ENCODE measurements at places on chromosomes 7 and 10.

- no peak overlapping the region for H3K27ac ChIP-seq
- H3K4me1 ChIP-seq, result no peaks in the 10 kb centered on the region
- no peaks in the 10 kb centered on the region for H3K27me3 ChIP-seq
- no peaks in the 10 kb centered on the region for H3K36me3 ChIP-seq
- H3K4me3 ChIP-seq, result no peak overlapping the region
Observed at GRCh38 chr7:28488061-28488791, 75.9 kb downstream of the CREB5 start.

DNA sequence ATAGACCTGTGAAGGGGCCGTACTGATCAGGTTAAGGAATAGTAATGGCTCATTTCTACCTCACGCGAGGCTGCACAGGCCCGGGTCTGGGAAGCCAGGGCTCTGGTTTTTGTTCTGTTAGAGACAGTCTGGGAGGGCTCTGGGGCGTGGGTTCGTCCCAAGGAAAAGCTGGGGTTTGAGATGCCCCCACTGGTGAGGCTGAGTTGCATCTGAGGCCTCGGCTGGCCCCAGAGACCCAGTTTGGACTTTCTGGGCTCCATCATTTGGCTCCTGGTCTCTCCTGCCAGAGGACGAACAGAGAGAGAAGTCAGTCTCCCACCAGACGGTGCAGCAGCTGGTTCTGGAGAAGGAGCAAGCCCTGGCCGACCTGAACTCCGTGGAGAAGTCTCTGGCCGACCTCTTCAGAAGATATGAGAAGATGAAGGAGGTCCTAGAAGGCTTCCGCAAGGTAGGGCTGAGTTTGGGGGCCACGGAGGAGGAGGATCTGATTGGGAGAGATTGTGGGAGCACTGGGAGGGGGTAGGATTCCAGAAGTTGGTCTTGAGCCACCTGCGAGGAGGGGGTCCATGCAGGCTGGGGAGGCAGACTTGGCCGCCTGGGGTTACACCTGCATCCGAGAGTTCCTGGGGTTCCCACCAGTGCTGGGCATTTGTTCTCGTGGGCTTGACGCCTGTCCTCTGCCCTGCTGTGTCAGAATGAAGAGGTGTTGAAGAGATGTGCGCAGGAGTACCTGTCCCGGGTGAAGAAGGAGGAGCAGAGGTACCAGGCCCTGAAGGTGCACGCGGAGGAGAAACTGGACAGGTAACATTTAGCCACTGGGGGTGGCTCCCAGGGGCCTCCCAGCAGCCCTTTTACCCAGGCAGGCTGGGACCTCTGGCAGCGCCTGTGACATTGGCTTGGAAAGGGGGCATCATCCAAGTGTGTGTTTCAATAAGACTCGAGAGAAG lies 22.5 kb upstream of the BTBD16 start:
- H3K36me3 ChIP-seq, result peaks cover 21% of the 10 kb centered on the region
- H3K4me1 ChIP-seq, result no peaks in the 10 kb centered on the region
- no peak overlapping the region for H3K27ac ChIP-seq
- no peak for DNase-seq
- no peak overlapping the region for H3K4me3 ChIP-seq

DNA sequence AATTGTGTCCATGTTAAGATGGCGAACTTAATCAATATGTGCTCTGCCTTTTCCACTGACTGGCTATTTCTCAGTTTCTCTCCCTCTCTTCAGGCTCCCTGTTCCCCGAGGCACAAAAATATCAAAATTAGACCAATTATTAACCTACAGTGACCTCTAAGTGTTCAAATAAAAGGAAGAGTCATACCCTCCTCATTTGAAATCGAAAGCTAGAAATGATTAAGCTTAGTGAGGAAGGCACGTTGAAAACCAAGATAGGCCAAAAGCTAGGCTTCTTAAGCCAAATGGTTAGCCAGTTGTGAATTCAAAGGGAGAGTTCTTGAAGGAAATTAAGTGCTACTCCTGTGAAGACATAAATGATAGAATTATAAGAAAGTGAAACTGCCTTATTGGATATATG lies 81.1 kb upstream of the MBL2 start:
- H3K27ac ChIP-seq, result no peak overlapping the region
- no peaks in the 10 kb centered on the region for H3K36me3 ChIP-seq
- no peaks in the 10 kb centered on the region for H3K4me1 ChIP-seq
- no peak overlapping the region for H3K4me3 ChIP-seq
- no peak for DNase-seq

DNA sequence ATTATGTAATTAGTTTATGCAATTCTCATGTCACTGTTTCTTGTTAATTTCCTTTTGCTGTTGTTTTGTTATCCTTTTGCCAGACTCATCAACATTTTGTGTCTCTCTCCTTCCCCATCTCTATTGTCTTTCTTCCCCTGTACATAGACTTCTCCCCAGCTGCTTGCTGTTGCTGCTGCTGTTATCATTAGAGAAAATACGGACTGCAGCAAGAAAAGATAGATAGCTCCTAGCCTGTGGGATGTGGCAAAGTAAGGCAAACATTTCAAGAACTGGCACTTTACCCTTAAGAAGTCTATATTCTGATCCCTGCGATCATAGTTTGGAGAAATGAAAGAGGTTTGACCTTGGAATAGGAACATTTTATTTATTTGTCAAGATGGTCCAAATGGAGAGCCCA lies 162.2 kb downstream of the AOAH start:
- no peak overlapping the region for H3K27ac ChIP-seq
- H3K27me3 ChIP-seq, result no peaks in the 10 kb centered on the region
- DNase-seq, result no peak
- no peak overlapping the region for H3K4me3 ChIP-seq
- no peaks in the 10 kb centered on the region for H3K4me1 ChIP-seq

DNA sequence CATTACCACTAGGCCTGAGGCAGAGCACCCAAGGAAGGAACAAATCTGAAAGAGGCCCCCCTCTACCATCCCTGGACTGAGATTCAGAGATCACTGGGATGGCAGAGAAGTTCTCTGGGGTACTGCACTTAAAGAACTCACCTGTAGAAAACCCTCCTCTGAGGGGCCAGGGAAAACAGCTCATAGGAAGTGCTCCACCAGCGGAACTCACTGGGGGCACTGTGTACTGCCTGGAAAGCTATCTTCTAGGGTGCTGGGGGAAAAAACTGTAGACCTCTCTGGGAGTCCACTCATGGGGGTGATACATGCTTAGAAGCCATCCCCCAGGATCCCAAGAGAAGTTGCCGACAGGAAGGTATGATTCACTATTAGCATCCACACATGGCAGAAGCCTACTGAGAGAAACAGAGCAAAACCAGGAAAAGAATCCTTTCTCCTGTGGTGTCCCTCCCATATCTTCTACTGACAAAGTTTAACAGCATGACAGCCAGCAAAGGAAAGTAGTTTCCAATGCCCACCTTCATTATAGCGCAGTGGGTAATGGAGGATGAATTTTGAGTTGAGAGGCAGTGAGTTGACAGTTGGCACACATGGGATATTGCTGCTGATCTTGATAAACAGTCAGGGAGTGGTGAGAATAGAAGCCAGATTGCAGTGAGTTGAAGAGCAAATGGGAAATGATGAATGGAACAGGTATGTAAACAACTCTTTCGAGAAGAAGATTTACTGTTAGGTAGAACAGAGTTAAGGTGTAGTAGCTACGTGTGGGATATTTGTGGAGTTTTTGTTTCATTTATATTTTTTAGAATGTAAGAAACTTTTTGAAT lies 20.9 kb downstream of the ANKIB1 start:
- H3K27me3 ChIP-seq, result no peaks in the 10 kb centered on the region
- DNase-seq, result no peak
- H3K4me3 ChIP-seq, result no peak overlapping the region
- no peaks in the 10 kb centered on the region for H3K36me3 ChIP-seq

- no peaks in the 10 kb centered on the region for H3K27me3 ChIP-seq
- H3K36me3 ChIP-seq, result no peaks in the 10 kb centered on the region
- no peaks in the 10 kb centered on the region for H3K4me1 ChIP-seq
- no peak overlapping the region for H3K4me3 ChIP-seq
- no peak overlapping the region for H3K27ac ChIP-seq
Observed at GRCh38 chr7:111312966-111313365, 222.0 kb downstream of the LRRN3 start.

- no peak overlapping the region for H3K27ac ChIP-seq
- no peak overlapping the region for H3K4me3 ChIP-seq
- no peaks in the 10 kb centered on the region for H3K27me3 ChIP-seq
- peaks cover 13% of the 10 kb centered on the region for H3K4me1 ChIP-seq
- H3K36me3 ChIP-seq, result no peaks in the 10 kb centered on the region
Observed at GRCh38 chr10:33125522-33126517, 167.8 kb upstream of the ITGB1 start.

DNA sequence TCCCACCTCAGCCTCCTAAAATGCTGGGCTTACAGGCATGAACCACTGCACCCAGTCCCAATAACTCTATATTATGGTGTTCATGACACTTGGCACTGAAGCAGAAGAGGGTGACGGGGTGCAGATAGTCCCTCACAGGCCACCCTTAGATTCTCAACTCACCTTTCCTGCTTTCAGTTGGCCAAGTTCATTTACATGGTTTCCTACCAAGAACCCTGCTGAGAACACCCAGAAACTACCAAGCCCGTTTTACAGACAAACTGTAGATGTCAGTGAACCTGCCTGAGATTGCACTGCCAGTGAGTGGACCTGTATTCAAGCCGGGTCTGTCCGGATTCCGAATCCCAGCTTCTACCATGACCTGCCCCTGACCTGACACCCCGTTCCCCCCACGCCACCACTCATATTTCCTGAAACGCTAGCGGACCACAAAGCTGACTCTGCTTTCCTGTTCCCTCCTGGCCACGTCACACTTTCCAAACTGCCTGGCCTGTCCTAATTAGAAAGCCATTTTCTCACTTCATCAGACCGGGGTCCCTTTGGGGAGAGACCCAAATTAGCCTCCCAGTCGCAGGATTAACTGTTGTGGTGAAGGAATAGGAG lies 17.3 kb downstream of the GRID2IP start:
- H3K27me3 ChIP-seq, result no peaks in the 10 kb centered on the region
- no peak overlapping the region for H3K27ac ChIP-seq
- H3K36me3 ChIP-seq, result no peaks in the 10 kb centered on the region
- no peak overlapping the region for H3K4me3 ChIP-seq

DNA sequence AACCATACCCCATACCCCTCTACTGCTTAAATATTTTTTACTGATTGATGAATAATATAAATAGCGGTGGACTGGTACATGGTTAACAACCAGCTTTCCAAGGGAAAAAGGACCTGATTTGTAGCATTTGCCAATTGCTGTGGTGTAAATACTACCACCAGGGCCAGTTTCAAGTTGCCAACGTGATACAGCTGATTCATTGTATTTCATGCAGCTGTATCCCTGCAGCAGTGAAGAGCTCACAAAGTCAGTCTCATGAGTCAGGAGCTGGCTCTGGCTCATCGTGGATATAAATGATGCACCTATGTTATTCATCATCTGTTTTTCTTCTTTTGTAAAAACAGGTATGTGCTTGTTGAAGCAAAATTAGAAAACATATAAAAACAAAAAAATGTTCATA lies 15.2 kb downstream of the CALML5 start:
- H3K4me3 ChIP-seq, result no peak overlapping the region
- H3K27me3 ChIP-seq, result no peaks in the 10 kb centered on the region
- H3K27ac ChIP-seq, result no peak overlapping the region
- no peak for DNase-seq
- H3K36me3 ChIP-seq, result no peaks in the 10 kb centered on the region

DNA sequence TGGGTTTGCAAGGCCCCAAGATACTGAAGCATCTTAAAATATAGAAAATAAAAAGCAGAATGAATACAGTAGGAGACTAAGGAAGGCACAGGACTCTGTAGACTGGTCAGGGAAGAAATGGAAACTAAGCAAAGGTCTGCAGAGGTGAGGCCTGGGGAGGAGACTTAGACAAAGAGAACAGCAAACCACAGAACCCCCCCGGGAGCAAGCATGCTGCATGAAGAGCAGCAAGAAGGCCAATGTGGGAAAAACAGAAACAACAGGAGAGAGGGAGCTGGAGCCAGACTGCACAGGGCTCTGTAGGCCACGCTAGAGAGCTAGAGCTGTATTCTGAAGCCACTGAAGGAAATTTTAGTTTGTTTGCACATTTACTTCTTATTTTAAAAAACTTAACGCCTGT lies 45.7 kb upstream of the ARID5B start:
- no peaks in the 10 kb centered on the region for H3K4me1 ChIP-seq
- no peak overlapping the region for H3K27ac ChIP-seq
- H3K27me3 ChIP-seq, result no peaks in the 10 kb centered on the region
- DNase-seq, result no peak
- no peaks in the 10 kb centered on the region for H3K36me3 ChIP-seq
- no peak overlapping the region for H3K4me3 ChIP-seq

GRCh38 chr7:97479740-97480290 lies 252.1 kb upstream of the TAC1 start:
- H3K4me3 ChIP-seq, result no peak overlapping the region
- no peak for DNase-seq
- no peaks in the 10 kb centered on the region for H3K36me3 ChIP-seq
- no peaks in the 10 kb centered on the region for H3K27me3 ChIP-seq
- no peaks in the 10 kb centered on the region for H3K4me1 ChIP-seq
- no peak overlapping the region for H3K27ac ChIP-seq

DNA sequence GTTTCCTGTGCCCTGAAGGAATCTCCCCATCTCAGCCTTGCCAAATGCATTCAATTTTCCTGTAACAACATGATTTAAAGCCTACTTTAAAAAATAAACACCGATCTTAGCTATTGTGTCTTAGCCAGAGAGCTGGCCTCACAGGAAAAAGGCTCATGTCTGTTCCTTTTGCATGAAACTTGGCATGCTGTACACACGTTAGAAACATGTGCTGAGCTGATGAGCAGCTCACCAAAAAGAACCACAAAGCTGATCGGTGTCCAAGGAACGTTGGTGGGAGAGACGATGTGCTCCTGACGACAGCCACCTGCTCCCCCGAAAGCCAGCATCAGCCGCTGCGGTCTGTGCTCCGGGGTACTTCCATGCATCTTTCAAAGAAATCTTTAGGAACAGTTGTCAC lies 135.9 kb downstream of the ADARB2 start:
- no peak overlapping the region for H3K27ac ChIP-seq
- no peaks in the 10 kb centered on the region for H3K4me1 ChIP-seq
- no peaks in the 10 kb centered on the region for H3K36me3 ChIP-seq
- H3K27me3 ChIP-seq, result no peaks in the 10 kb centered on the region

GRCh38 chr7:46432708-46433107 lies 511.6 kb upstream of the IGFBP3 start:
- no peaks in the 10 kb centered on the region for H3K4me1 ChIP-seq
- H3K27ac ChIP-seq, result no peak overlapping the region
- DNase-seq, result no peak
- H3K27me3 ChIP-seq, result no peaks in the 10 kb centered on the region
- no peak overlapping the region for H3K4me3 ChIP-seq
- no peaks in the 10 kb centered on the region for H3K36me3 ChIP-seq

- no peaks in the 10 kb centered on the region for H3K27me3 ChIP-seq
- H3K27ac ChIP-seq, result no peak overlapping the region
- DNase-seq, result no peak
Observed at GRCh38 chr10:71777213-71777985, 4.1 kb upstream of the VSIR start.

DNA sequence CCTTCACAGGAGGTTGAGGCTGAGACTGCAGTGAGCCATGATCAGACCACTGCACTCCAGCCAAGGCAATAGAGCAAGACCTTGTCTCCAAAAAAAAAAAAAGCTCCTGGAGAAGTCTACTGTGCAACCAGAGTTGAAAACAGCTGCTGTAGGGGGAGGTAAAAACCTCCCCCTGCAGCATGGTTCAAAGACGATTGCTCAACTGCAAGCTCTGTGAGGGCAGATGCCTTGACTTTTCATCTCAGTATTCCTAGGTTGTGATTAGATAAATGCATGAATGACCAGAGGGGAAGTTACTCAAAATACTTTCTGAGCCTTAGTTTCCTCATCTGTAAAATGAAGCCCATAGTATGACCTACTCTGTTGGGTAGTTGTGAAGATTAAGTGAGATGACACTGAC lies 25.0 kb upstream of the PPA1 start:
- peaks cover 5% of the 10 kb centered on the region for H3K4me1 ChIP-seq
- DNase-seq, result no peak
- H3K27ac ChIP-seq, result no peak overlapping the region
- no peaks in the 10 kb centered on the region for H3K36me3 ChIP-seq
- peaks cover 3% of the 10 kb centered on the region for H3K27me3 ChIP-seq
